ENCODE measurements at places on chromosomes 3 and 15.

DNA sequence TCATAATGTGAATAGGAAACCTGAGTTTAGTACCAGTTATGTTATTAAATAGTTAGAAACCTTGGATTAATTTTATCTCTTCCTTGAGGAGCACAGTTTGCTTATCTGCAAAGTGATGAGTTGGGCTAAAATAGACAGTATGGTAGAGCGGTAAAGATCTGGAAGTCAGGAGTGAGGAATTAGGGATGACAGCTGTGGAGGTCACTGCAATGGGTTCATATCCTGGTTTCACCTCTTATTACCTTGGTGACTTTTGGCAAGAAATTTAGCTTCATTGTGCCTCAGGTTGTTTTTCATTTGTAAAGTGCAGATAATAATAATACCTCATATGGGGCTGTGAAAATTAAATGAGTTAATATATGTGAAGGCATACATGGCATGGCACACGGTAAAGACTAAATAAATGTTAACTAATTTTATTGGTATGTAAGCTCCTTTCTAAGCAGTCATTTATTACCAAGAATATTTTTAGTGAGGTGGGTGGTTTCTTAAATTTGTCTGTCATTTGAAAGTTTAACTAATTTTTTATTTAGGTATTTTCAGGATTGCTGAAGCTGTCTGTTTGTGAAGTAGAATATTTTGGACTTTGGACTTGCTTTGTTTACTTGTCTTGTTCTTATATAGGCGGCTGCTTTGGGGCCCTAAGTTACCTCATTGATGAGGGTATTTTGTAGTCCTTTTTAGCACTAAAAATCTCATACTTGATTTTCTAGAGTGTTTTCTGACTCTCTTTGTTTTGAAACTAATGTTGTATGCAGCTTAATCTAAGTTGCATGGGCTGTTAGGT is 41.8 kb downstream of the SLMAP start:
- DNase-seq: no peak

GRCh38 chr15:94015324-94015723 is 216.0 kb upstream of the MCTP2 start:
- no peak for DNase-seq

- no peak for DNase-seq
These were observed 34.2 kb upstream of the PRR23E start for GRCh38 chr3:127158614-127159229.

DNA sequence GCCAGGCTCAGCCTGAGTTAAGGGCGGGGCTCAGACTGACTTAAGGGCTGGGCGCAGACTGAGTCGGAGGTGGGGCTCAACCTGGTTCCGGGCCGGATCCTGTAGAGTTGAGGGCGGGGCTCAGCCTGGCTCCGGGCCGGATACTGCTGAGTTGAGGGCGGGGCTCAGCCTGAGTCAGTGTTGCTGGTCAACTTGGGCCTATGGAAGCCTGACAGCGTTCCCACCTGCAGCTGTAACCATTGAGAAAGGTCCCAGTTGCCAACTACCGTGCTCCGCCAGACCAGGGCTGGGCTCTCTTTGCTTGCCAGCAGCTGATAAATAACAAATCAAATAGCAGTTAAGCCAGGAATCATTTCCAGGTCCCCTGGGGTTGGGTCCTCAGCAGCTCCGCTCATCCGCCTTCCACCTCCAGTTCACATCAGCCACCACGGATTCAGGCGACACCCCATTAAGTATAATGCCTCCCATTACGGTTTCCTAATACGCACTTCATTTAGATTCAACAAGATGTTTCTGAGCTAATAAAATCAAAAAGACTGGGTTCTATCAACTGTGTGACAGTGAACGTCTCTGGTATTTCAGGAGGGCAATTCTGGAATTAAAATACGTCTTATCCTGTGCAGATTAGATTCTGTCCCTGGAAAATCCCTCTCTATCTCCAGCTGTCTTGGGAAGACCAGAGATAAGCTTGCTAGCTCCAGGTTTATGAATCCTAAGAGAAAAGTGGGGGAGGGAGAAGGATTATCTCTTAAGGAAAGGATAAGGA is 7.3 kb downstream of the GRIP2 start:
- no peak for DNase-seq

DNA sequence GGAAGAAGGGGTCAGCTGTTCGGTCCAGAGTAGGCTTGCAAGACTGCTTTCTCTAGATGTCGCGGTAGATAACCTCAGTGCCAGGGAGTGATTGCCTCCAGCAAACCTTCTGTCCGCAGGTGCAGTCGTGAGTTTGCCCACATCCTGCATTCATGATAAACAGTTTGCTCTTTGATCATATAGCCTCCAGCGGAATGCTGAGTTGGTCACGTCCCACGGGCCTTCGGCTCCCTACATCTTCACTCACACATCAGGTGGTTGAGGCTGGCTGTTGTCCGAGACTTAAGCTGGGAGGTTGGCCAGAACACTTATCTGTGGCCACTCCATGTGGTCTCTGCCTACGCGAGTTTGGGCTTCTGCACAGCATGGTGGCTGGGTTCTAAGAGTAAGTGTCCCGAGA is 62.1 kb upstream of the NR2C2 start:
- no peak for DNase-seq

GRCh38 chr15:39434163-39434562 is 146.7 kb upstream of the THBS1 start:
- no peak for DNase-seq

- DNase-seq: no peak
These were observed 30.4 kb downstream of the SLC24A1 start for GRCh38 chr15:65651831-65652749.

GRCh38 chr3:61371123-61371522 is 119.9 kb upstream of the FHIT start:
- DNase-seq: no peak

DNA sequence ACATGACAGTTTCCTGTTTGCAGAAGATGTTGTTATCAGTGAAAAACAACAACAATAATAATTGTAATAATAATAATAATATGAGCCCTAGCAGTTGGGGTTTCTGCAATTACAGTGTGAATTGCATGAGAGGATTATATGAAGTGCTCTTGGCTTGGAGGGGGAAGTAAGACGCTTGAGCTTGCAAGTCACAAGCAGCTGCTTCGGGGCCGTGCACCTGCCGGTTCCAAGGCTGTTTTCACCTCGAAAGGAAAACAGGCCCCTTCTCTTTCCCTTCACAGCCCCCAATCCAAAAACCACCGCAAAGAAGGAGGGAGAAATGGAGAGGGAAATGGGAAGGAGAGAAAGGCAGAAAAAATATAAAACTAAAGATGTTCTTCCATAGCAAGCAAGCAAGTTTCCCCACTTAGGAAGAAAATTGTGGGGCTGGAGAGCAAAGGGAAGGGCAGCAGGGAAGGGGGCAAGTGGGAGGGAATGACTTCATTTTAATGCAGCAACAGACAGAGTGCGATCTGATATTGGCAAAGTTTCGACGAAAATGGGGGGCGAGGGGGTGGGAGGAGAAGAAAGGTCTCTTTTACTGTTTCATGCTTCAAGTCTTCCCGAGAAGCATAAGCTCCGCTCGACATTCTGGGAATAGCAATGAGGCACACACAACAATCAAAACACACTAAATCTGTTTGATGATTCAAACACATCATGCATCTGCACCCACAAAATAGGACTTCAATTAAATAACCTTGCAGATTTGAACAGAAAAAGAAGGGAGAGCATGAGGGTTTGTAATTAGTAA is 284.2 kb upstream of the ATP11B start:
- no peak for DNase-seq

DNA sequence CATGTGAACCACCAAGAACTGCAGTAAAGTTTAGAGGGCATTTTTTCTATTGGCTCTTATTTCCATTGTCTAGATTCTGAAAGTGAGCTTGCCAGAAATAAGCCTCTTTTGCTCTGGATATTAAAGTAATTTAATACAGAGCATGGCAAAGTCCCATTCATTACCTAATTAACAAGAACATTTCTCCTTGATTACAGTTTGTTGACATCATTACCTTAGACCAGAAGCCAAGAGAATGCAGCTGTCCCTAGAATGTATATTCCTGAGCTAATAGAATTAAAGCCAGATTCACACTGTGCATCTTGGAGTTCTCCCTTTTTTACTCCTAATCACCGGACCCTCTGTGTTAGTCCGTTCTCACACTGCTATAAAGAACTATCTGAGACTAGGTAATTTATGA is 46.4 kb upstream of the TM4SF4 start:
- no peak for DNase-seq

DNA sequence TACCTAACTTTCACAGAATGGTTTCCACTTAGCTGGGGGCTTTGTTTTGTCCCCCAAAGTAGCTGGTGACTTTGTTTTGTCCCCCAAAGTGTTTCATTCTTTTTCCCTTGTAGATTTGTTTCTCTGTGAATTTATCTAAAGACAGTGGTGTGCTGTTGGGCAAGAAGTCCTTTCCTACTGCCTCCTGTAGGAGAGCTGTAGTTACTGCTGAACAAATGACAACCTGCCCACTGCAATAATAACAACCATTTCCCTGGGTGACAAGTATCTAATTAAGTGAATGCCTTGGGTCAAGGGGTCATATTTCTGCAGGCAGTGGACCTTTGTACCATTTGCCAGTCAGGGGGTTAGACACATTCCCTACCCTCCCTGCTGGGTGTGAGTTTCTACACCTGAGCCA is 125.4 kb upstream of the BFSP2 start:
- no peak for DNase-seq

DNA sequence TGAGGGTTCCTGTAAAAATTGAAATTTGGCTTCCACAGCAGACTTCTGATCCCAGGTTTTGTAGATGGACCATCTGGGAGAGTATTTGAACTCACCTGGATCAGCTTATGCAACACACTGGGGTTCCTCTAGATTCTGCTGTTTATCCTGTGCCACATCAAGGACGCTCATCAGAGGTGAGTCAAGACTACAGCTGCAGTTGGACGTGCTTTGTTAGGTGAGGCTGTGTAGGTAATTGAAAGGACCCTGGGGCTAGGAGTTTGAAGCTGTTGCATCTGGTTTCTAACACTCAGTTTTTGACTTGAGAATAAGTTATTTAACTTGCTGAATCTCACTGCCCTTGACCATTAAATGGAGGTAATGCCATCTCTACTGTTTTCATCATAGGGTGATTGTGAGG is 394.2 kb downstream of the EDEM1 start:
- DNase-seq: no peak

GRCh38 chr15:55970286-55970685 is 23.1 kb downstream of the NEDD4 start:
- DNase-seq: no peak

DNA sequence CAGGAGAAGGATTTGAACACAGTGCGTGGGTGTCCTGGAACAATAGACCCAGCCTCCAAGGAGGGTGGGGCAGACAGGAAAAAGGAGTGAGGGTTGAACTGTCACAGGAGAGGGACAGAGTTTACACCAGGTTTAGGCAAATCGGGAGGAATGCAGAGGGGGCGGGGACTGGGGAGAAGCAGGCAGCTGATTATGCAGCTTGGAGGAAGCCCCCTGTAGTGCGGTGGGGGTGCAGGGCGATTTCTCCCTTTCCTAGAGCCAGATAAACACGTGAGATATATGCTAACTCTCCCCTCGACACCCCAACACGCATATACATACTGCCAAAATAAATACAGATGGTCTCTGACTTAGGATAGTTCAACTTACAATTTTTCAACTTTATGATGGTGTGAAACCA is 108.6 kb upstream of the PRR20G start:
- DNase-seq: no peak

GRCh38 chr3:59456852-59457485 is 407.1 kb upstream of the CFAP20DC start:
- no peak for DNase-seq

DNA sequence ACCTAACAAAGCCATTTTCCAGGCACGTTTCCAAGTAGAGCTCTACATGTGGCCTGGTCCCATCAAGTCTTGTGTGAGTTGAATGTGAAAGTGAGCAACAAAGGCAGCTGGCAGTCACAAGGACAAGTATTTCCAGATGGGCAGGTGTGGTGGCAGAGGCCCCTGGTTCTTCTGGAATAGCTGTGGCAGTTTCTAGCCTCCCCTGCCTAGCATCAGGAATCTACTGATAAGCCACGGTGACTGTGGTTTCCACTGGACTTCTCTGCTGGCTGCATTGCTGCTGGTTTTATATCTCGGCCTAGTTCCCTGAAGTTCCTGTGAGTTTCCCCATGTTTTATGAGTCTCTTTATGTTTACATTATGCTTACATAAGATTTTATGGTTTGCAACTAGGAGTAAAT is 117.7 kb downstream of the GOLIM4 start:
- no peak for DNase-seq

DNA sequence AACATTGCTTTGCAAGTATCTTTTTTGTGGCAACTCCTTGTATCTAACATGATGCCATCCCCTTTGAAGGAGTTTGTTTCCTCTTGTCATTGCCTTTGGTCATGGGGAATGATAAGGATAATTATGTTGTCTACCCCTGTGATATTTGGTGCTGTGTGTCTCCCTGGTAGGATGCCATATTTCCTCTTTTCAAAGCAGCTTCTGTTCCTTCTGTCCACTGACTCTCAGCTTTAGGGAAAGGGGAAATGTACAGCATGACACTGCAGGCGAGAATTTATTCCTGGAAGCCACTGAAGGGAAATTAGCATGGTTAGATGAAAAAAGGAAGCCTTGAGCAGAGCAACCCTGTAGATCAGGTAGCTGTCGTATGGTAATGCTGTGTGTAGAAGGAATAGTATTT is 576.7 kb downstream of the CADM2 start:
- no peak for DNase-seq

GRCh38 chr3:123081718-123082369 is 15.0 kb downstream of the PDIA5 start:
- no peak for DNase-seq

- no peak for DNase-seq
These were observed 403.6 kb upstream of the C2CD4B start for GRCh38 chr15:62568702-62569101.

GRCh38 chr3:106691476-106691875 is 685.8 kb upstream of the CCDC54 start:
- DNase-seq: no peak

GRCh38 chr3:172461530-172462138 is 13.4 kb upstream of the GHSR start:
- no peak for DNase-seq

DNA sequence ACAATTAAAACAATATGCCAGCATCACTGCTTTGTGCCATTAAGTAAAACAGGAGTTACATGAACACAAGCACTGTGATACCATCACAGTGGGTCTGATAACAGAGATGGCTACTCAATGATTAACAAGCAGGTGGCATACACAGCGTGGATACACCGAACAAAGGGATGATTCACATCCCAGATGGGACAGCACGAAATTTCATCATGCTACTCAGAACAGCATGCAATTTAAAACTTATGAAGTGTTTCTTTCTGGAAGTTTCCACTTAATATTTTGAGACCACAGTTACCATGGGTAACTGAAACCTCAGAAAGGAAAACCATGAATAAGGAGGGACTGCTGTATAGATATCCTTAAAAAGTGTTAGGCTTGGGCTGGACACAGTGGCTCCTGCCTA is 44.5 kb downstream of the SLC24A1 start:
- DNase-seq: no peak

DNA sequence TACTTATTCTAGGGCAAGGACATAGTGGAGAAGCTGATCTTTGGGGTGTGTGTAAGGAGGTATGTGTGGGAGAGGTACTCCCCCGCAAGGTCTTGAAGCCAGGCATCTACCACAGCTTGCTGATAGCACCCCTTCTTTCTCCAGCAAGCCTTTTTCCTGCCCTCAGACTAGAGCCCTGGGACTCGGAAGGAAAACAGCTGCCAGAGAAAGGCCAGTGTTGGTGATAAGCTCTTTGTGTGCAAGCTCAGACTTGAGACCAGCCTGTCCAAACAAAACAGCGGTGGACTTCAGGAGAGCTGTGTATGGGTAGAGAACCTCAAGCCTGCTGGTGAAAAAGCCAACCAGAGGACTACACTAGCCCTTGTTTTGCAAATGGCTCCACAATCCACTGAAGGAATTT is 1028.6 kb downstream of the MCTP2 start:
- DNase-seq: no peak

- DNase-seq: no peak
These were observed 1.1 kb downstream of the CMTM8 start for GRCh38 chr3:32239307-32240158.

Data from stimulated activated CD4-positive, alpha-beta T cell treated with anti-CD3 and anti-CD28 coated beads, TNF-alpha, amount 100 ng/mL, for 4 hours (primary cell).